ENCODE measurements at places on chromosomes 7 and 10.

DNA sequence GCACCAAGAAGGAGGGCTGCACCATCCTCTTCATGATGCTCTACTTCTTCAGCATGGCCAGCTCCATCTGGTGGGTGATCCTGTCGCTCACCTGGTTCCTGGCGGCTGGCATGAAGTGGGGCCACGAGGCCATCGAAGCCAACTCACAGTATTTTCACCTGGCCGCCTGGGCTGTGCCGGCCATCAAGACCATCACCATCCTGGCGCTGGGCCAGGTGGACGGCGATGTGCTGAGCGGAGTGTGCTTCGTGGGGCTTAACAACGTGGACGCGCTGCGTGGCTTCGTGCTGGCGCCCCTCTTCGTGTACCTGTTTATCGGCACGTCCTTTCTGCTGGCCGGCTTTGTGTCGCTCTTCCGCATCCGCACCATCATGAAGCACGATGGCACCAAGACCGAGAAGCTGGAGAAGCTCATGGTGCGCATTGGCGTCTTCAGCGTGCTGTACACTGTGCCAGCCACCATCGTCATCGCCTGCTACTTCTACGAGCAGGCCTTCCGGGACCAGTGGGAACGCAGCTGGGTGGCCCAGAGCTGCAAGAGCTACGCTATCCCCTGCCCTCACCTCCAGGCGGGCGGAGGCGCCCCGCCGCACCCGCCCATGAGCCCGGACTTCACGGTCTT, 1.9 kb downstream of the FZD1 start:
- DNase-seq, result no peak

GRCh38 chr7:8111282-8111960, 142.8 kb downstream of the GLCCI1 start:
- no peak for DNase-seq

- DNase-seq, result no peak
Measured at GRCh38 chr10:121138112-121138860, 287.1 kb downstream of the WDR11 start.

DNA sequence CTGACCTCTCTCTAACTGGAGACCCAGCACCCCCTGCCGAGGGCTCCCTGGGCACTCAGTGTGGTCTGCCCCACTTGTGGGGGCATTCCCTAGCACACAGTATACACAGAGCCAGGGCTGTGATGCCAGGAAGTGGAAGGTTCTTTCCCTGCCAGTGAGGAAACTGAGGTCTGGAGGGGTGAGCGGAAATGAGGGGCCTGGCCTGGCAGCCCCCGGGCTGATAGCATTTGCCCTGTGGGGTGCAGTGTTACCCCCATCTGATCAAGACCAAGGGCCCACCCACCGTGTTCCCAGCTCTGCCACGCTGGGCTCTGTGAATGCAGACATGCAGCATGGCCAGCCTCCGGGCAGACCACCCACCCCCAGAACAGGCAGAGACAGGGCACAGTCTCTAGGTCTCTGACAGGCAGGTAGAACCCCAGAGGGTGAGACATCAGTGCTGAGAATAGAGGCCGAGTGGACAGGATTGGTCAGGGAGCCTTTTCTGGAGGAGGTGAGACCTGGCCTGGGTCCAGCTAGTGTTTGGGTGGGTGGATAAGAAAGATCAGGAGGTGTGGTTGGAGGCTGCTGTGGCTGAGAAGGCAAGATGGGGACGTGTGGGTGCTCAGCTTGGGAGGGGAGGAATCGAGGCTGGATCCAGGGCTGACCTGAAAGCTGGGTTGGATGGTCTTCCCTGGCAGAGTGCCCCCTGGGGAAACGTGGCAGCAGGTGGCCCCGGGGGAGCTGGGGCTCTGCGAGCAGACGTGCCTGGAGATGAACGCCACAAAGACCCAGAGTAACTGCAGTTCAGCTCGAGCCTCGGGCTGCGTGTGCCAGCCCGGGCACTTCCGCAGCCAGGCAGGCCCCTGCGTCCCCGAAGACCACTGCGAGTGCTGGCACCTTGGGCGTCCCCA, 10.8 kb upstream of the ZNF862 start:
- no peak for DNase-seq

DNA sequence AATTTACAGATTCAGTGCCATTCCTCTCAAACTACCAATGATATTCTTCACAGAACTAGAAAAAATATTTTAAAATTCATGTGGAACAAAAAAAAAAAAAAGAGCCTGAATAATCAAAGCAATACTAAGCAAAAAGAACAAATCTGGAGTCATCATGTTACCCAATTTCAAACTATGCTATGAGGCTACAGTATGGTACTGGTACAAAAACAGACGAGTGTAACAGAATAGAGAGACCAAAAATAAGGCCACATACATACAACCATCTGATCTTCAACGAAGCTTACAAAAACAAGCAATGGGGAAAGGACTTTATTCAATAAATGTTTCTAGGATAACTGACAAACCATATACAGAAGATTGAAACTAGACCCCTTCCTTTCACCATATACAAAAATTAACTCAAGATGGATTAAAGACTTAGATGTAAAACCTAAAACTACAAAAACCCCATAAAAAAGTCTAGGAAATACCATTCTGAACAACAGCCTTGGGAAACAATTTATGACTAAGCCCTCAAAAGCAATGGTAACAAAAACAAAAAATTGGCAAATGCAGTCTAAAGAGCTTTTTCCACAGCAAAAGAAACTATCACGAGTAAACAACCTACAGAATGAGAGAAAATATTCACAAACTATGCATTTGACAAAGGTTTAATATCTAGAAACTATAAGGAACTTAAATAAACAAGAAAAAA, 207.7 kb downstream of the PTN start:
- DNase-seq, result no peak

- DNase-seq, result no peak
Measured at GRCh38 chr7:129610709-129611245, 743 bp upstream of the NRF1 start.

- no peak for DNase-seq
Measured at GRCh38 chr7:155247479-155248365, 50.0 kb upstream of the INSIG1 start.

DNA sequence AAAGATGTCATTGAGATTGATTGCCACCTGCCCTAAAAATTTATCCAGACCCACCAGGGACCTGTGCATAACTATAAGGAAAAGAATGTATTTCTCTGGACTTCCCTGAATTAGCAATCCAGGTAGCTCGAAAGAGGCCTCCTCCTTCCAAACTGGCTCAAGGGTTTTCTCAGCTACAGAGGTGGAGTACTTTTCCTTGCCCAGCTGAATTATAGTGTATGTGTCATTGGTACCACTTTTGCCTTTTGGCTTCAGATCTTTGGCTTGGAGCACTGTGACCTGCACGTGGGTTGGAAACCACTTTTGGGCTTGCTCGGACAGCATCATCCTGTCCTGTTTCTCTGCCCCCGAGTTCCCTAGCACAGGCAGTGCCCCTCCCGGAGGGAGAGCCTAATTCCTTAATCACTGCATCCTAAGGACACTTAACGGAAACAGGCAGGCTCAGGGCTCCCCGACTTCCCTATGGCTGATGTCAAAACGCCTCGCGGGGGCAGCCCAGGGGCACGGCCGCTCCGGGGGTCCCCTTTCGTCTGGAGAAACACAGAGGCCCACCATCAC, 825 bp downstream of the RAB11FIP2 start:
- no peak for DNase-seq

DNA sequence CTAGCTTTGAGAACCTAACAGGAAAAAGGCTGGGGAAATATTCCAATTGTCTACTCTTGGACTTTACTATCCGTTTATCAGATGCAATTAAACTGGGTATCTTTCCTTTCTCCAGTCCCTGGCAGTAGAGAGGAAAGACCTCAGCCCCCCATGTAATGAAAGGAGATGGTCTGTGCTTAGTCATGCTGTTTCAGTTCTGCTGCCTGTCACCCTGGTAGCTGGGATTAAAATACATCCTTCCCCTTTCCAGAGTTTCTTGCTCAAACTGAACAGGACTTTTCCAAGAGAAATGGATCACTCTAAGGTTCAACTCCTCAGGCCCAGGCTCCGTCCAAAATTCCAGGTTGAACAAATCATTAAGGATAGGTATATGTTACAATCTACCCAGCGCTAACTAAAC, 202.9 kb downstream of the PTEN start:
- DNase-seq, result no peak

- DNase-seq, result no peak
Measured at GRCh38 chr7:157568106-157568769, 231.4 kb downstream of the DNAJB6 start.

GRCh38 chr7:138089080-138089901, 13.0 kb downstream of the AKR1D1 start:
- no peak for DNase-seq

GRCh38 chr10:43255634-43256431, 11.0 kb downstream of the RASGEF1A start:
- no peak for DNase-seq

DNA sequence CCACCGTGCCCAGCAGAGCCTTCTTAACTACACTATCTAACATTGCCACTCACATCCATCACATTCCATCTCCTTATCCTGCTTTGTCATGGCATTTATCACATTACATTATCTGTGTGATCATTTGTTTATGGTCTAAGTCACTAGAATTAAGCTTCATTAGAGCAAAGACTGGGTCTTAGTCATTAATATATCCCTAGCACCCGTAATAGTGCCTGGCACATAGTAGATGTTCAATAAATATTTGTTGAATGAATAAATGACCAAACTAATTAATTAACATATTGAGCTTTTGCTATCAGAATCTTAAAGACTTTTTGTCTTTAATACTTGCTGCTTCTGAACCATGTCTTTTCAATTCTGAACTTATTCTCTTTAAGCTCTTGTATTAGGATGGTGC, 5.9 kb upstream of the COPG2 start:
- no peak for DNase-seq

DNA sequence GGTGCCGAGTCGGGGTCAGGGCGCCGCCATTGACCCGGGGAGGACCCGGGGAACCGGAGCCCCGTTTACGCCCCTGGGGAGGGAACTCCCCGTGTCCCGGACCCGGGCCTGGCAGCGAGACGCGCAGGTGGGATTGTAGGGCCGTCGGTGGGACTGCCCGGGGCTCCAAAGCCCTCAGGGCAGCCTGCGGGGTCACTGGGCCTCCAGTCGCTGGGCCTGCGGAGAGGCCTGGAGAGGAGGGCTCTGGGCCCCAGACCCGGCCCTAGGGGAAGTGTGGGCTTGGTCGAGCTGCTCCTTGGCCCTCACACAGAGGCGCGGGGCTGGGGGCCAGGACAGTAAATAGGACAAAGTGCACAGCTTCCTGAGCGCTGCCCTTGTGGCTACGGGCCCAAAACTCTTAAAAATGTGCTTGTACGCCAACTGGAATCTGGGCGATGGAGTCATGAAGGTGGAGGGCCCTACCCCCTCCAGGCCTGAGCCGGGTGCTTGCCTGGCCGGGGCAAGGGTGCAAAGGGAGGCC, 657 bp downstream of the ECHDC3 start:
- DNase-seq, result no peak

- no peak for DNase-seq
Measured at GRCh38 chr10:121609426-121610380, 11.5 kb upstream of the FGFR2 start.

GRCh38 chr10:120570418-120570817, 113.4 kb downstream of the PLPP4 start:
- DNase-seq, result no peak

DNA sequence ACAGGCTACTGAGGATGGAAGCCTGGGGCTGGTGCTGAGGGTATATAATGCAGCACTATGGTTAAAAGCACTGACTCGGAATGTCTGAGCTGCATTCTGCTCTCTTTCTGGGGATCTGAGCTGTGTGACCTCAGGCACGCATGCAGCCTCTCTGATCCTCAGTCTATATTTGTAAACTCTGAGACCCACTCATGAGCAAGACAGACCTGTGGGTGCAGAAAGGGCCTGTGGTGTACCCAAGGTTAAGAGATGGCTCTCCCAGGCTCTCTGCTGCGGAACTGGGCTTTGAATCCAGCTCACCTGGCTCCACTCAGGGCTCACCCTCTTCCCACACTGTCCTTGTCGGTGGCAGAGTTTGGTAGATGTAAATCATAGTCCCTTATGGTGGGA, 89.9 kb downstream of the CHST15 start:
- no peak for DNase-seq

DNA sequence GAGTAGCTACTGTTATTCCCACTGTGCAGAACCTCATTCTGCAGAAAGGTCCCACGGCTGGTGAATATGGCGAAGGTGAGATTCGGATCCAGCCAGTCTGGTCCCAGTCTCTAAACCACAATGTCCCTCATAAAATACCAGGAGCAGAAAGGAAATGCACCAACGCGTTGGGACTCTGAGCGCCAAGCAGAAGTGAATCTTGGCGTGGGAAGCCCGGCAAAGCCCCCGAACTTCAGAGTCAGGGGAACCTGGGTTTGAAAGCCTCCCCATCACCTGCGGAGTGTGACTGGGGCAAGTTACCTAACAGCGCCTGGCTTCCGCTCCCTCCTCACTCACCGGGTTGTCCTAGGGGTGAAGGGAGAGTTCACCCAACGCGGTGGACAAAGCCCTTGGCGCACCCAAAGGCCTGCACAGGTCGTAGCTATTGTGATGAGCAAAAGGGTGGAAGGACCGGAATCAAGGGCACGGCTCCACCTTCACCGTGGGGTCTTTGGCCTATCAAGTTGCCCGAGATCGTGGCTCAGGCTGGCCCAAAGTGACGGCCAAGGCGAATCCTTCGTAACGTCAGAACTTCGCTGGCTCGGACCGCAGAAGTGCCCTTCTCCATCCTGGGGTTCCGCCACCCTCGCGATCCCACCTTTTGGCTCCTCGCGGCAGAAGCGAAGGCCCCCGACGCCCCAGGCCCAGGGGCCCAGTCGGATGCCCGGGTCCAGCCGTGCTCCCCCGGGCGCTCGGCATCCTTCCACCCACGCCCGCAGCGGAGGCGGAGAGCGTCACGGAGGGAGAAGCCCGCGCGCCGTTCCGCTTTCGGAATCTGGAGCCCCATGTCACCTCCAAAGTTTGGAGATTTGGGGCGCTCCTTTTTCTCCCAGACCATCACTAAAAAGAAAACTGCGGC, 811 bp downstream of the RGS10 start:
- no peak for DNase-seq

GRCh38 chr10:48469516-48470020, 135.3 kb downstream of the ARHGAP22 start:
- no peak for DNase-seq

DNA sequence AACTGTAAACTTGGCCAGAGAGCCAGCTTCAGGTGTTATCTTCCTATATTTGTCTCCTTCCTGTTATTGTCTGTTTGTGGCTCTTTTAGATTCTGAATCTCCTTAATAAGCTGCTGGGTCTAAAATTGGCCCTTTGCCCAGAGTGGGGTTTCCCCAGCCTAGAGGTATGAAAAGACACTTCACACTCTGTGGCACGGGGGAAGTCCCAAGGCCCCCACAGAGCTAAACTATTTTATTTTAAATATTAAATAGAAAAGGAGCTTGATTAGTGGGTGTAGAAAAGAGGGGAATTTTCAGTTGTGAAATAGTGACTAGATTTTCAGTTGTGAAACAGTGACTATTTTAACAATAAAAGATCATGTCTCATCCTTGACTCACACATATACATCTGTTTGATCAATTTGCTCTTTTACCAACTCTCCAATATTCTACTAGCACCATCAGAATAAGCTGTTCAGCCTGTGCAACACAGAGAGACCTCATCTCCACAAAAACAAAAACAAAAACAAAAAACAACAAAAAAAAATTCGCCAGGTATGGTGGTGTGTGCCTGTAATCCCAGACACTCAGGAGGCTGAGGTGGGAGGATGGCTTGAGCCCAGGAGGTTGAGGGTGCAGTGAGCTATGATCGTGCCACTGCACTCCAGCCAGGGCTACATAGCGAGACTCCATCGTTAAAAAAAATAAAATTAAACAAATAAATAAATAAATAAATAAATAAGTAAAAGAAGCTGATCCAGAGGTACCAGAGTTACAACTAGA, 24.9 kb upstream of the ADO start:
- no peak for DNase-seq

- no peak for DNase-seq
Measured at GRCh38 chr7:7798510-7798909, 80.1 kb upstream of the RPA3 start.

Data from HS-27A (cell line).